HT1080 (cell line): ENCODE measurements at places on chromosomes 2 and 18. TPM values are rescaled to one million over a fixed set of nuclear protein-coding genes. Genes with fewer than 3 reads are reported as not detected.

Gene SP140
- 6.9 and 9.3 TPM in 2 replicates for total RNA-seq

Gene SLC5A7
- total RNA-seq: not detected in 2 replicates

Gene HRH4
- not detected in 2 replicates for total RNA-seq

Gene ST6GAL2
- 0.67 and 1.6 TPM in 2 replicates for total RNA-seq

Gene MC2R
- not detected in 2 replicates for total RNA-seq

Gene SKOR2
- total RNA-seq: not detected in 2 replicates

Gene GALNT13
- 0.21 and 0.33 TPM in 2 replicates for total RNA-seq

Gene GCKR
- total RNA-seq: not detected in 2 replicates

Gene LCT
- total RNA-seq: not detected in 2 replicates

Gene ZNF397
- total RNA-seq: 5.0 and 5.1 TPM in 2 replicates

Gene ECEL1
- total RNA-seq: not detected in 2 replicates

Gene UNC80
- total RNA-seq: 0.20 and 0.79 TPM in 2 replicates

DNA sequence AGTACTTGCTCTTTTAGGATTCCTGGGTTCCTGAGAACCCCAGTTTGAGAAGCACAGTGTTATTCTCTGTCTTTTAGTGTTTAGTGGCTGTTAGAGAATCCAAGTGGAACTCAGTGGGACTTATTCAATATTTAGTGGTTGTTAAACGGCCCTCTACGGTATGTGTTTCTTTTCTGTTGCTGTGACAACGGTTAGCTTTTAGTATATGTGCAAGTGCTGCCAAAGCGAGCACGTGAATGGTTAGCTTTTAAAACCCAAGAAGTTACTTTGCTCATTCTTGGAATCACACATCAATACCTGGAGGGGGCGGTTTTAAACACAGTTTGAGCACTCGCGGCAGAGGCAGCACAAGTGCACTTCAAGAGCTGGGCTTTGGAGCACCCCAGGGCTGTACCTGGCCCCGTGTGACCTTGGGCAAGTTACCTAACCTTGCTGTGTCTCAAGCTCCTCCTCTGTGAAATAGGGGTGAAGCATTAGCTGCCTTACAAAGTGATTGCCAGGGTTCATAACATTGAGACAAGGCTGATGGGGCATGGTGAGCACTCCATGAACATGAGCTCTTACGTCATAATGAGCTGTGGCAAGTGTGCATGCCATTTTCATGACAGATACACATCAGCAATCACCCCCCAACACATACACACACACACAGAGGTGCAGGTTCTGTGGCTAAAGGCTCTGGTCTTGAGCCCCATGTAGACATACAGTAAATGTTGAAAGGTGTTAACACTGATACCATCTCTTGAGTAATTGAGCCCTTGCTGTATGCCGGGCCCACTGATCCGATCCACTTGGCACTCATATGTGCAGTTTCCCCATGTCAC is 234.1 kb downstream of the ALPK2 start:
- no peak for DNase-seq

- DNase-seq: no peak
These were observed 75.3 kb upstream of the DDX18 start for GRCh38 chr2:117738991-117739839.

- DNase-seq: no peak
These were observed 3.3 kb downstream of the CHRNA1 start for GRCh38 chr2:174760845-174761473.

GRCh38 chr18:67432806-67433205 is 83.7 kb downstream of the DSEL start:
- no peak for DNase-seq

DNA sequence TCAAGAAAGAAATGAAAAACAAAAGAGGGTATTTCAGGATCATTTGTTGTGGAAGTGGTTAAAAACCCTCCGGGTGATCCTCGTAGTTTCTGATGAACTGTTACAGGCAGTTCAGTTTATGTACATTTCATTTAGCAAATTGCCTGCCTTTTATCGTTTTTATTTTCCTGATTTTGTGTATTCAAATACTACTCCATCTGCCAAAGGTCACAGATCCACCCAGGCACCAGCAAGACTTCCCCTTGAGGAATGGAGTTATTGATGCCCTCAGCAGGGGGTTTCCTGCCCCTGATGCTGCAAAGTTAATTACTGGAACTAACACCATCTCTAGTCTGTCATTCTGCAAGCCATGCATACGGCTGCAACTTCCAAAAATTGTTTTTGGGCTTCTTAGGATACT is 641.9 kb downstream of the SLC4A3 start:
- no peak for DNase-seq

DNA sequence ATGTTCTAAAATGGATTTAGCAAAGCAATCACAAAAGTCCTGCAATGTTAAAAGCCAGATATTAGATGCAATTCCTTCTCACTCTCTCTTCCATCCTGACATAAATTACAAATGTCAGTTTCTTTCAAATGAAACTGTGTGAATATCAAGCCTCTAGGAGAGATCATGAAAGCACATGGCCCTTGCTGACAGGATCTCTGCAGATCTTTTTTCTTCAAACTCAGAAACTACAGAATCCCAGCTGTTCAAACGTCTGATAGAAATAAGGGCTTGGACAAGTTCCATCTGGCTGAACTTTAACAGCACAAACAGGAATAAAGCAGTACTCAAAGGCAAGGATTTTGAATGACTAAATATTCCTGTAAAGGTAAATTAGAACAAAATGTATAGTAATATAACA is 47.6 kb downstream of the PDE1A start:
- no peak for DNase-seq

- no peak for DNase-seq
These were observed 221.5 kb downstream of the RIT2 start for GRCh38 chr18:42893977-42894376.

GRCh38 chr2:81648806-81649205 is 1344.3 kb upstream of the LRRTM1 start:
- no peak for DNase-seq

- DNase-seq: peak; percentile 58
These were observed 9.8 kb upstream of the ZNF397 start for GRCh38 chr18:35231052-35231451.

DNA sequence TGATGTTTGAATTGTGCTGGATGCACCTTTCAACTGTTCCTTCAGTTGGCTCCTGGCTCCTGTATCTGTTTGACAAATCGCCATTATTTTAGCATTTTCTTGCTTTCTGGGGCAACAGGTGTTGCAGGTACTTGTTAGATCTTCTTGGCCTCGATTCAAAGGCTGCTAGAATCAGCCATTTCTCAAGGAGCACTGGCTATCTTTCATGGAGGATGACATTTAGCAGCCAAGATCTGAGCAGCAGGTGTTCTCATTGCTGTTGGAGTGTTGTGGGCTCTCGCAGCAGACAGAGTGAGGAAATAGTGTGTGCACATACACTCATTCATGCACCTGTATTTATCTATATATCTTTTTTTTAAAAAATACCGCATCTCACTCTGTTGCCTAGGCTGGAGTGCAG is 52.2 kb downstream of the INPP5D start:
- DNase-seq: no peak

GRCh38 chr2:178363252-178363651 is 87.7 kb downstream of the PRKRA start:
- DNase-seq: peak; percentile 46

- DNase-seq: no peak
These were observed 50.7 kb downstream of the METTL8 start for GRCh38 chr2:171383134-171383533.

GRCh38 chr2:148721520-148721931 is 77.0 kb downstream of the EPC2 start:
- DNase-seq: no peak

GRCh38 chr18:70086085-70086484 is 119.4 kb downstream of the RTTN start:
- no peak for DNase-seq

- DNase-seq: peak; percentile 72
These were observed 188.8 kb downstream of the TSN start for GRCh38 chr2:121944072-121944831.

- peak; percentile 43 for DNase-seq
These were observed 44.2 kb upstream of the ITSN2 start for GRCh38 chr2:24404491-24404921.

DNA sequence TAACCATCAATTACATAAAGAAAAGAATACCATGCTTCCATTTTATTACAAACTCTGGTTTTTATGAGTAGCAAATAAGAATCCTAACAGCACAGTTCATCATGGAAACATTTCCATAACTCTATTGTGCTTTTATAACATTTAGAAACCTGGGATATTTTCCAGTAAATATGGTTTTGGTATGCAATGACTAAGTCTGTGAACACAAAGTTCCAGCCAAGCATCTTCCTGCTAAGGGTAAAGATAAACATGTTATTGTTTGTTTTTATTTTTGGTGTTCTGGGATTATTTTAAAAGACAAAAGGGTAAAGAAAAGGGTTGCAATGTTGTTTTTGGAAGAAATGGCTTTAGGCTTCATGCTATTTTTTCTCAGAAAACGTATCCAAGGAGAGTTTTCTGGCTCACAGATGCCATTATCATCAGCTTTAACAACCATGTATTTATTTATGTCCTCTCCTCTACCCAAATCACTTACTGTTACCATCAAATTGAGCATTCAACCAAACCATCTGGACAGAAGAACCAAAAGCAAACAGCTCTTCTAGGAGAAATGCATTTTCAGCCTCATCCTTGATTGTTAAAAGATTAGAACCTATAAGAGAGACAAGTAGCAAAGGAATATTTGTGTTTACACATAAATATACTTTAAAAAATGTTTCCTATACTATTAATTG is 116.0 kb downstream of the PLA2R1 start:
- DNase-seq: no peak

- no peak for DNase-seq
These were observed 664.8 kb downstream of the STK39 start for GRCh38 chr2:167582619-167583018.

- DNase-seq: peak; percentile 3
These were observed 2019.4 kb upstream of the PIK3C3 start for GRCh38 chr18:39935598-39935997.

DNA sequence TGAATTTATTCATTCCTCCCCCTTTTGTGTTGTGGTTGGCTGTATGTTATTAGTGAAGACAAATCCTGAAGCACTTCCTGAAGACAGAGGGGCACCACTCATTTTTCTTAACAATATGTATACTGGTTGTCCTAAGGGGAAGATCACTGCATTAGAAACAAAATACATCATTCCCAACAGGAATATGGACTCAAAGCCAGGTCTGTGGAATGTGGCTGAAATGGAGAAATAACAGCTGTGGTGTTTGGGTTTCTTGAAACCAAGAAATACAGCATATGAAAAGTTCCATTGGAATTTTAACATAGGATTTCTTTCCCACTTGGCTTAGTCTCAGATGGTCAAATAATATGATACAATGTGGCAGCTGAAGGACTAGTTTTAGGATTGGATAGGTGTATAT is 267.6 kb downstream of the KCNE4 start:
- DNase-seq: no peak

- DNase-seq: no peak
These were observed 55.1 kb upstream of the ZNF397 start for GRCh38 chr18:35185771-35186170.

GRCh38 chr2:40243581-40244187 is 208.2 kb downstream of the SLC8A1 start:
- no peak for DNase-seq

- no peak for DNase-seq
These were observed 82.2 kb upstream of the LTBP1 start for GRCh38 chr2:32864334-32865111.

DNA sequence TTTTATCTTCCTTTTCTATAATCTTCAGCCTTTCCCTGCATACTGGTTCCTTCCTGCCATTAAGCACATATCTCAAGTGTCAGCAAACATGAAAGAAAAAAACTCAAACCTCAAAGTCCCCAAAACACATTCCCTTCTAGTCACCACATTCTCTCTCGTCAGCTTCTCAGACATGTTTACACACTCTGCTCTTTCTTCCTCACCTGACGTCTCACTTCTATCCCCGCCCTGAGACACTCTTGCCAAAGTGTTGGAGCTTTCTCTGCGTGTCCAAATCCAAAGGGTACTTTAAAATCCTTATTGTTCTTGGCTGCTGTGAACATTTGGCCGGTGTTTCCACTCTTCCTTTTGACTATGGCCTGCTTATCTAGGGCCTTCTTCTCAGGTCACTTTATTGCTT is 47.9 kb downstream of the SOX11 start:
- DNase-seq: no peak

- DNase-seq: peak; percentile 57
These were observed 32.2 kb upstream of the TRIB2 start for GRCh38 chr2:12684471-12684936.

GRCh38 chr2:97988722-97989121 is 7.0 kb downstream of the TMEM131 start:
- DNase-seq: no peak

DNA sequence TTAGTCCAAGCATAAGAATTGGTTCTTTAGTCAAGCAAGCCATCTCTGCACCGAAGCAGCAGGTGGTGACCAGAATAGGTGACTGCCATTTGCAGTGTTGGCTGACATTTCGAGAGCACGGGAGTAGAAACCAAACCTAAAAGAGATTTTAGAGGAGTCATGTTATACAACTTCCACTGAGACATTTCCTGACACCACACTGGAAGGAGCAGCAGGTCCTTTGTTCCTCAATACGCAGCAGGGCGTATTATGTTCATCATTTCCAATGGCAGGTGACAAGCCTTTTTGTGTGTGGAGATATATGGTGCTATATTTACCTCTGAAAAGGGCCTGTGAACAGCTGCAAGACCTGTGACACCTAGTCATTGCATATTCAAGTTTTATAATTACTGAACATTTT is 418.8 kb upstream of the NETO1 start:
- no peak for DNase-seq

GRCh38 chr2:154587739-154588138 is 110.8 kb upstream of the KCNJ3 start:
- no peak for DNase-seq

DNA sequence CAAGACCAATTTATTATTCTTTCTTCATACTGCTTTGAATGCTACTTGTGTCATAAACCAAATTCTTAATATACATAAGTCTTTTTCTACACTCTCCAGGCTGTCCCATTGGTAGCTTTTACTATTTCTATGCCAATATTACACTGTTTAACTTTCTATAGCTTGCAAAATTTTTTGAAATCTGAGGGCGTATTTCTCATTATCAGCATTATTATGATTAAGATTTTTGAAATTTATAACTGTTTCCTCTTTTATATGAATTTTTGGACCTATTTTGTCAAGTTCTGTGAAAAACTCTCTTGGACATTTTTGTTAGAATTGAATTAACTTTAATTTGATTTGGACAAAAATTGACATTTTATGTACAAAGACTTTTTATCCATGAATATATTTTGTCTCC is 98.6 kb downstream of the GFPT1 start:
- DNase-seq: no peak

- DNase-seq: no peak
These were observed 6.5 kb downstream of the HSPE1 start for GRCh38 chr2:197506658-197507057.
